ENCODE measurements at places on chromosomes 1 and 21. TPM values are rescaled to one million over a fixed set of nuclear protein-coding genes. Genes with fewer than 3 reads are reported as not detected.
A peak's percentile ranks its signal among the peaks of the same experiment; 100 is the strongest.

The WNT3A gene
- not detected for polyA plus RNA-seq

The PDZK1 gene
- 659 TPM for polyA plus RNA-seq

The CFAP107 gene
- polyA plus RNA-seq: not detected

The CHTOP gene
- 71.1 TPM for polyA plus RNA-seq

DNA sequence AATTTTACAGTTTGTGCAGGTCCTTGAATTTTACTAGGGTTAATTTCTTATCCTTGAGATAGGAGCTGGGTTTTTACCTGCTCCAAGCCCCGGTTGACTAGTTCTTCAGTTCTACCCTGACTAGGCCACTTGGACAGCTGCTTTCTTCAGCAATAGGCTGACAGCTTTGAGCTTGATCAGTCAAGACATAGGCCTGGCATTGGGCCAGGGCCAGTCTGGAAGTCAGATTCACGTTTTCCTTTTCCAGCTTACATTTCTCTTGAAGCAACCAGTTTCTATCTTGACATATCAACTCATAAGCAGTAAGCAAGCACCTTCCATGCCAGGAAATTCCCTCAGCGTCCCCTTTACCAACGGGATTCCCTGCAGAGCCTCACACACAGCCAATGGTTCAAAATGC is 63.7 kb upstream of the AJAP1 start:
- no peaks in the 10 kb centered on the region for H3K27me3 ChIP-seq
- DNase-seq: no peak
- no peak overlapping the region for H3K27ac ChIP-seq
- H3K4me3 ChIP-seq: no peak overlapping the region
- peaks cover 8% of the 10 kb centered on the region for H3K4me1 ChIP-seq
- H3K36me3 ChIP-seq: no peaks in the 10 kb centered on the region

GRCh38 chr1:115227346-115228082 is 110.5 kb downstream of the NGF start:
- no peak overlapping the region for H3K27ac ChIP-seq
- no peak overlapping the region for H3K4me3 ChIP-seq
- H3K4me1 ChIP-seq: no peaks in the 10 kb centered on the region
- no peaks in the 10 kb centered on the region for H3K27me3 ChIP-seq
- H3K36me3 ChIP-seq: no peaks in the 10 kb centered on the region

DNA sequence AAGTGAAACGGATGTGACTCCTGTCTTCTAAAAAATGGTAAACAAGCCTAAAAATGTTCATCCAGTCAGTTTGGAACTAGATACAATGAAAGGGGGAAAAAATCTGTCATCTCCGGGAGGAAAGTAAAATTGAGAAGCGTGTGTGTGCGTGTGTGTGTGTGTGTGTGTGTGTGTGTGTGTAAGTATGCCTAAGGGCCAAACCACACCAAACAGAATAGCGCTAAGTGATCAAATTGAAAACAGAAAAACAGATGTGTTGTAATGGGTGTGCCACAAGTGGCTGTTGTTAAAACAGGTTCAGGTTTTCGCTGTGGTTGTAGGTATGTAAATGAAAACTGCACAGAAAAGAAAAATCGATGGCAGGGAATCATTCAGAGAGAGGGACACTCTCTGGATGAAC is 106.7 kb downstream of the RNF220 start:
- H3K4me1 ChIP-seq: no peaks in the 10 kb centered on the region
- no peak overlapping the region for H3K4me3 ChIP-seq
- no peak overlapping the region for H3K27ac ChIP-seq
- H3K36me3 ChIP-seq: no peaks in the 10 kb centered on the region
- DNase-seq: no peak

The ACADM gene
- polyA plus RNA-seq: 196 TPM

DNA sequence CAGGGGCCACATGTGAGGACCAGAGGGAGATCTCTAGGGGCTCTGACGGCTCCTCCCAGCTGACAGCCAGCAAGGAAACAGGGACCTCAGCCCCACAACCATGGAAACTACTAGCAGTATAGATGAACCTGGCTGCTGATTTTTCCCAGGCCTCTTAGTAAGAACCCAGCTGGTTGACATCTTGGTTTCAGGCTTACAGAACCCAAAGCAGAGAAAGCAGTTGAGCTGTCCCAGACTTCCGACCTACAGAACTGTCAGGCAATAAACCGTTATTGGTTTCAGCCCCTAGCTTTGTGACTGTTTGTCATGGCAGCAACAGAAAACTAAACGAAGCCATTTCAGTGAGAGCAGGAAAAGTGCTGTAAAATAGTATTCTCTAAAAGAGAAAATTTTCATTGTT is 36.4 kb downstream of the ETS2 start:
- no peak overlapping the region for H3K4me3 ChIP-seq
- H3K36me3 ChIP-seq: no peaks in the 10 kb centered on the region

DNA sequence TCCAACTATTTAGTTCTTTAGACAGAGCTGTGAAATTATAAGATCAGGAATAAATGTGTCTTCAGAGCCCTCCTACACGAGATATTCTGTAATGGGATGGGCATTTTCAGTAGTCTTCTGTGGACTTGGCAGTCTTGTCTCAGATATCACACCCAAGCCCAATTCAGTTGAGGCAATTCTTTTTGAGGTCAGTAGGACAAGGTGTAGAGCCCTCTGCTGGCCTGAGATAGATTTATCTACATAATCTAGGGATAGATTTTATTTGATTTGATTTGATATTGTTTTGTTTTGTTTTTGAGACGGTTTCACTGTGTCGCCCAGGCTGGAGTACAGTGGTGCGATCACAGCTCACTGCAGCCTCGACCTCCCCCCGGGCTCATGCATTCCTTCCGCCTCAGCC is 77.5 kb downstream of the FMN2 start:
- DNase-seq: no peak
- no peaks in the 10 kb centered on the region for H3K4me1 ChIP-seq
- no peaks in the 10 kb centered on the region for H3K27me3 ChIP-seq
- no peak overlapping the region for H3K4me3 ChIP-seq
- no peaks in the 10 kb centered on the region for H3K36me3 ChIP-seq

DNA sequence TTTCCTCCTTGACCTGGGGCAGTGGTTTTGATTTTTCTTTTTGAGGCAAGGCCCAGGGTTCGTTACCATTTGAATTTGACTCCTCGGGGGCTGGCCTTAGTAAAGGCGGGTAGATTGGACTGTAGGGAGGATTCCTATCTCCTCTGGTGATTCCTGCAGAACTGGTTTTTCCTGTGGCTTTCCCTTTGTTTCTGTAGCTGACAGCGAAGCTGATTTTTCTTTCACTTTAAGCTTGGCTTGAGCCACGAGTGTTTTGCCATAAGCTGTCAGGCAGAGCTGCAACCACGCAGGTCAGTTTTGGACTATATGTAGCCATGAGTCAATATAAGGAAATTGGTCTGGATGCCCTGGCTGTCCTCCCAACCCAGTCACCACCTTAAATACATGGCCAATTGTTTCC is 28.7 kb upstream of the KCNJ15 start:
- no peaks in the 10 kb centered on the region for H3K4me1 ChIP-seq
- H3K36me3 ChIP-seq: no peaks in the 10 kb centered on the region
- H3K27me3 ChIP-seq: no peaks in the 10 kb centered on the region
- H3K4me3 ChIP-seq: no peak overlapping the region
- no peak for DNase-seq

The HAO2 gene
- 183 TPM for polyA plus RNA-seq

GRCh38 chr21:33682992-33683627 is 40.8 kb downstream of the ITSN1 start:
- no peak overlapping the region for H3K27ac ChIP-seq
- no peak overlapping the region for H3K4me3 ChIP-seq
- no peaks in the 10 kb centered on the region for H3K36me3 ChIP-seq
- H3K4me1 ChIP-seq: peaks cover 4% of the 10 kb centered on the region
- DNase-seq: no peak
- H3K27me3 ChIP-seq: no peaks in the 10 kb centered on the region

DNA sequence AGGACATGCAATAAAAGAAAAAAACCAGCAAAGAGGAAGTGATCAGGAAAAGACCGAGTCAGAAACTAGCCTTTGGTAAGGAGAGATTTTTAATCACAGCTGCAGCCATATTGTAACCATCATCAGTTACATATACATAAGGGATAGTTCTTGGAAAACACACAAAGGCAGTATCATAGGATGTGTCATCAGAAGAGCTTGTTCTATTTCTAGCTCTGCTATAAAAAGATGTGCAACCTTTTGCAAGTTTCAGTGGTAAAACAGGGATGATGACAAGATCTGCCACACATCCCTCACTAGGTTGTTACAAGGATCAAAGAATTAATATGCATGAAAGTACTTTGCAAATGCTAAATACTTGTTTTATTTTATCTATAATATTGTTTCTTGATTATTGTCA is 342.0 kb downstream of the VAV3 start:
- no peak for DNase-seq
- no peak overlapping the region for H3K27ac ChIP-seq
- H3K4me1 ChIP-seq: no peaks in the 10 kb centered on the region
- no peaks in the 10 kb centered on the region for H3K36me3 ChIP-seq
- no peak overlapping the region for H3K4me3 ChIP-seq

The PRELP gene
- polyA plus RNA-seq: 9.5 TPM

The UTS2 gene
- not detected for polyA plus RNA-seq

The XKR8 gene
- polyA plus RNA-seq: 9.1 TPM

DNA sequence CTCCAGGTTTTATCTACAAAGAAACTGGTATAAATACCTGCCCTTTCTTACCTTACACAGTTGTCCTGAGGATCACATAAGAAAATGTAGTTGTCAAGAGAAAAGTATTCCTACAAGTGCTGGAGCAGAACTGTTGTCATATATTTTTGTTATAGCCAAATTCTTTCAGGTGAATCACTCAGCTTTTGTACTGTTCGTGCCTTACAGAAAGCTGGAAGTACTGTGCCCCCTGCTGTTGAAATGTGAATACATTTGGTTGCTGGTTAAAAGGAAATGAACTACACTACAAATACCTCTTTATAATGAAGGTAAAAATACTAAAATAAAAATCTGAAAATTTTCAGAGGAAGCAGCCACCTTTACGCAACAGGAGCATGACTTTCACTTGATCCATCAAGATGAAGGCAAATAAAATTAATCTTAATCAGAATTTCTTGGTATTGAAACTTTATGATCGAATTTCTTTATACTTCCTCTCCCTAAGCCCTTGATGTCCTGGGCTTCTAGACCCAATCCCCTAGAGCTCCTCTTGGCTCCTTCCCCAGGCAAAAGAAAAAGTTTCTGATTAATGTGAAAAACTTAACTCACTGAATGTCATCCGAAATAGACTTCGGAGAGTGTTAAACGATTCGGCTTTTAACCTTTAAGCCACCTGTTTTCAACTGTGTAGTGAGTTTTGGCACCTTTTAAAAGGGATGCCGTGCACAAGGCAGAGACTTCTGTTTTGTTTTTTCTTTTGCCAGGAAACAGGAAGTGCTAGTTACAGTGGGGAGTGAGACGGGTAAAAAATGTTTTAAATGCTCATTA is 12.5 kb downstream of the CHML start:
- H3K27me3 ChIP-seq: no peaks in the 10 kb centered on the region
- no peak overlapping the region for H3K4me3 ChIP-seq
- peak; percentile 70 for DNase-seq
- no peaks in the 10 kb centered on the region for H3K4me1 ChIP-seq

The RUNX1 gene
- polyA plus RNA-seq: 1.3 TPM

Data from kidney (tissue), 22 donors.